Frontal cortex (tissue), 4 donors: ENCODE measurements at places on chromosomes 1 and 21. TPM values are rescaled to one million over a fixed set of nuclear protein-coding genes. Genes with fewer than 3 reads are reported as not detected.

The PODN gene
- 0.82 TPM for total RNA-seq

DNA sequence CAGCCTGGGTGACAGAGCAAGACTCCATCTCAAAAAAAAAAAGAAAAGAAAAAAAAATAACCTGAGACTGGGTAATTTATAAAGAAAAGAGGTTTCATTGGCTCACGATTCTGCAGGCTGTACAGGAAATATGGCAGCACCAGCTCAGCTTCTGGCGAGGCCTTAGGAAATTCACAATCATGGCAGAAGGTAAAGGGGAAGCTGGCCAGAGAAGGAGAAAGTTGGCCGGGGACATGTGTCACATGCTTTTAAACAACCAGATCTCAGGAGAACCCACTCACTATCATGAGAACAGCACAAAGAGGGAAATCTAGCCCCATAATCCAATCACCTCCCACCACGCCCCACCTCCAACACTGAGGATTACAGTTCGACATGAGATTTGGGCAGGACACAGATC is 125.3 kb downstream of the DISP1 start:
- DNase-seq = no peak

- DNase-seq = no peak
Observed at GRCh38 chr1:156089704-156090103, 7.4 kb upstream of the MEX3A start.

The FAM72D gene
- total RNA-seq = 0.41 TPM

GRCh38 chr1:226739696-226740065 is 599 bp upstream of the ITPKB start:
- DNase-seq = no peak

DNA sequence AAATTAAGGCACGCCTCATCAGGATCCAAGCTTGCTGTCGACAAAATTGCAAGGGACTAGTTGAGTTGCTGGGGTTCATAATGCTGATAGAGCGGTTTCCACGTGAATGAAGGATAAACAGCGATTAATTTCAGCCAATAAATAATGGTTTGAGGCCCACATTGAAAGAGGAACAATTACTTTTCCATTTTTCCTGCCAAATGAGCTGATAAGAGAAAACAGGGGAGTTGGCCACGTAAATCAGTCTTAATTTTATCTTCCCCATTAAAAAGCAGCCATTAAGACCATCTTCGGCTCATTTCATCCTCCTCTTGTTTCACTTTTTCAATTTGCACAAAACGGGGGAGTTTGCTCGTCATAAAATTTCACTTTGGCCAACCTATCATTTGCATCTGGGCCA is 235.5 kb upstream of the RRP15 start:
- DNase-seq = no peak

GRCh38 chr1:51301152-51301843 is 29.1 kb downstream of the TTC39A start:
- DNase-seq = no peak

GRCh38 chr1:24704411-24705259 is 40.6 kb upstream of the CLIC4 start:
- peak; percentile 78 for DNase-seq

- DNase-seq = no peak
Observed at GRCh38 chr1:216627252-216627651, 96.0 kb downstream of the ESRRG start.

GRCh38 chr1:228009828-228010775 is 3.3 kb downstream of the WNT3A start:
- no peak for DNase-seq

The PLPP3 gene
- total RNA-seq = 28.1 TPM

The ASTN1 gene
- total RNA-seq = 59.1 TPM

GRCh38 chr21:14206222-14206621 is 4.5 kb downstream of the LIPI start:
- no peak for DNase-seq

- DNase-seq = no peak
Observed at GRCh38 chr21:25908495-25908894, 173.7 kb downstream of the GABPA start.

- no peak for DNase-seq
Observed at GRCh38 chr1:63454269-63454668, 68.8 kb downstream of the ITGB3BP start.

The FMN2 gene
- 60.7 TPM for total RNA-seq

- no peak for DNase-seq
Observed at GRCh38 chr1:50829014-50829958, 130.8 kb downstream of the FAF1 start.

DNA sequence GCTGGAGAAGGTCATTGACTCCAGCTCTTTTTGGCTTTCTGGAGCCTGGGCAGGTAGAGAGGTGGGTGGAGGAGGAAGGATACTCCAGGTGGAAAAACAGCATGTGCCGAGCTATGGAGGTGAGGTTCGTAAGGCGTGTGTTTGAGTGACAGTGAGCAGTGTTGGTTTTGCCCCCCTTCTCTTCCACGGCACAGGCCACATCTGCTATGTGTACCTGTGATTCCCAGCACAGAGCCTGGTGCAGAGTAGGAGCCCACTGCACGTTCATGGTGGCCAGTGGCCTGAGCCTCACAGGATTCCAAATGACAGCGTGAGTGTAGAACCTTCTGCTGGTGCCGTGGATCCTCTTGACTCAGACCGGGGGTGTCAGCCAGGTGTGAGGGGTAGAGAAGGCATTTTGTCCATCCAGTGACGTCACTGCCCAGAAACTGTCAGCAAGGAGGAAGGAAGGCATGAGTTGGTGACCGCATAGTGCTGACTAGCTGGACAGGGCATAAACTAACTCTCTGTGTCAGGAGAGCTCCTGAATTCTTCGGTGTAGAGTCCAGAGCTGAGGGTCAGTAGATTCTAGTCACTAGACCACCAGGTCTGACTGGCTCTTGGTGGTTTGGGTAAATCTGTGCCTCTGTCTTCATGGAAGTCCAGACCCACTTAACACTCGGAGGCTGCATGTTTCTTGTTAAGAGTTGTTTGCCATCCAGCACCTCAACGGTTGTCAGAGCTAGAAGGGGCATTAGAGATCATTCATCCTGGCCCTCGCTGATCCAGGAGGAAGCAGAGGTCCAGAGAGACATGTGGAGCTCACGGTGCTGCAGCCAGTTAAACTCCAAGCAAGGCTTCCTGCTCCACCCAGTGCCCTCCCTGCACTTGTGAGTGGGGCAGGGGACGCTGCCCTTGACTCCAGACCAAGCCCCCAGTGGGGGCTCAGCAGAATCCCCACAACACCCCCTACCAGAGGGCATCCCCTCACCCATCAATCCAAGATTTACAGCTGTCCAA is 3.8 kb downstream of the QSOX1 start:
- DNase-seq = no peak

- no peak for DNase-seq
Observed at GRCh38 chr1:65882076-65882475, 89.4 kb downstream of the PDE4B start.

The CCDC30 gene
- 11.8 TPM for total RNA-seq

DNA sequence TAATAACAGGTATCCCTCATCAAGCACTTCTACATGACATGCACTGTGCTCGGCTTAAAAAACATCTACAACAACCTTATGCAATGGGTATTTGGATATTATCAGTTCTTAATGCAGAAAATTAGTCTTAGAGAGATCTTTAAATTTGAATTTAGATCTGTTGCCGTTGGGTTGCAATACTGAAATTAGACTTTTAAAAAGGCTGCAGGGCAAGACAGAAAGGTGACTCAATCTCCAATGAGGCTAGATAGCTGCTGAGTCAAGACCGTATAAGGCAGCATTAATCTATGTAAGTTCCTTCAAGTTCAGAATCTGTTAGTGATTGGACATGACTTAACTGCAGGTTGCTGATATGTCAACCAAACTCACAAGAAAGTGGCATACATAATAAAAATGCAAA is 37.3 kb downstream of the OLFM3 start:
- DNase-seq = no peak

GRCh38 chr1:74830766-74831165 is 97.8 kb downstream of the TYW3 start:
- no peak for DNase-seq

- peak; percentile 53 for DNase-seq
Observed at GRCh38 chr1:1431845-1432273, 3.6 kb upstream of the VWA1 start.

The IRF6 gene
- total RNA-seq = 0.41 TPM
